Fibroblast of skin of left quadriceps (primary cell): ENCODE measurements at places on chromosomes 12 and 14.

- no peak for DNase-seq
Observed at GRCh38 chr12:109685574-109686447, 27.8 kb upstream of the FAM222A start.

DNA sequence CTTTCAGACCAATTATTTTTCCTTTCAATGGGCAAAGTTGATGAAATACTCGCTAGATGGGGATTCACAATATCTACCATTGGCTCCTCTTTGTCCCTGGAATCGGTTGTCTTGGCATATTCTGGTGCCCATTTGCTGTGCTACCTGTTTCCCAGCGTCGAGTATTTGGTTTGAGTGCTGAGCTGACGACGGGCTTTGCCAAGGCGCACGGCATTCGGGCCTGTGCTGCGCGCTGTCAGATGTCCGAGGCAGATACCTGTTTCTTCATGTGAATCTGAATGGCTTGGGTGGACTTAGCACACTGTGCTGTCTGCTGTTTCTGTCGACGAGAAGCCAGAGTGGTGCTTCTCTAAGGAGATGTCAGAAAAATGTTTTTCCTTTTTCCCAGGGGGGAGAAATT lies 80.9 kb downstream of the TESC start:
- DNase-seq = no peak

DNA sequence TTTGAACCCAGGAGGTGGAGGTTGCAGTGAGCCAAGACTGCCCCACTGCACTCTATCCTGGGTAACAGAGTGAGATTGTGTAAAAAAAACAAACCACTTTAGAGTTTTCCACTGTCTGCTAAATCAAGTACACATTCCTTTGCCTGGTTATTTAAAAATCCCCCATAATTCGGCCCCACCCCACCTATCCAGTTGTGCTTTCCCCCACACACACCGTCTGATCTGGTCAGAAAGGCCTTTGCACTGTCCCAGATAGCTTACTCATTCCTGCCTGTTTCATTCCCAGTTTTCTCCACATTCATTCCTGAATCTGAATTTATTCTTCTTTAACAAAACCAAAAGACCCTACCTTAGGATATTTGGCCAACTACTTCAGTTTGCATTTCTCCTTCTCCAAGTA lies 29.5 kb downstream of the NINJ2 start:
- no peak for DNase-seq

GRCh38 chr14:60274448-60274847 lies 25.4 kb downstream of the PPM1A start:
- DNase-seq = no peak

GRCh38 chr14:58054100-58054499 lies 97.9 kb downstream of the ARMH4 start:
- no peak for DNase-seq

DNA sequence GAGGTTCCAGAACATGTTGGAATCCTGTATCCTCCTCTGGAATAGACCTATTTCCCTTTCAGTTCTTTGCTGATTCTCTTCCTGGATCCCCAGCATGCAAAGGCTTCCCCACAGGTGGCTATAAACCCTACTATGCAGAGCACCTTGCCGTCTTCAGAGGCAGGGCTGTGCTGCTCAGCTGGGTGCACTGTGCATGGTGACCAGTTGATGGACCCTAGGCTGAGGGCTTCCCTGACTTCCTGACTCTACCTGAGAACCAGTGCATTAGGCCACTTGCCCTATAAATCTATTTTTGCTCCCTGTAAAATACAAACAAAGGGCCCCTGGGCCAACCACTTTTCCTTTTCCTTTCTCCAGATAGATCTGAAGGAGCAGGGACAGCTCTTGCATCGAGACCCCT lies 14.1 kb downstream of the ZNF219 start:
- no peak for DNase-seq

GRCh38 chr14:52402812-52403526 lies 88.9 kb downstream of the PTGER2 start:
- peak; percentile 37 for DNase-seq

DNA sequence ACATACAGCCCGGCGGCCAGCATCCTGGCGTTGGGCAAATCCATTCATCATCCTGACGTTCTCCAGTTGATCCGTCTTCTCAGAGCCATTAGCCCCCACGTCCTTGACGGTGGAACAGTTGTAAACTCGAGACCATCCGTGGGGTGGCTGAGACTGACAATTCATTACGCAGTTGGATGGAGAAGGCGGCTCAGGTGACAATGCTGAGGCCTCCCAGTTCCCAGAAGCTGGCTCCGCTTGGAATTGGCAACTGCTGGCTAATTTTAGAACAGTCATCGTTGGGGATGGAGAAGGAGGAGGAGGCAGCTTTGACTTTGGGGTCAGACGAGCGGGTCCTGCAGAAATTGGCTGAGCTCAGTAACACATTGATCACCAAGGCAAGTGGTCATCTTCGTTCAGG lies 186.5 kb downstream of the PHETA1 start:
- no peak for DNase-seq

DNA sequence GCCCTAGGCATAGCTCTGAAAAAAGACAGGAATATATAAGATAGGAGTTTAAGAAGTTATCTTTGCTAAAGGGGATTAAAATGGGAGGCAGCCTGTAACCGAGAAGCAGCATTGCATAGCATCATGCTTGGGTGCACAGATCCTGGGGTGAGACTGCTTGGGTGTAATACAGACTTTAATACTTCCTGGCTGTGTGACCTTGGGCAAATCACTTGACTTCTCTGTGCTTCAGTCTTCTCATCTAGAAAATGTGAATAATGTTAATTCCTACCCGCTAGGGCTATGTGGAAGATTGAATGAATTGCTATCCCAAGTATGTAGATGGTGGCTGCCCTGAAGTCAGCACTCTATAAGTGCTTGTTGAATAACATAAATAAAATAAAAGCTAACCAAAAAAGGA lies 204.5 kb downstream of the TMEM132C start:
- no peak for DNase-seq

DNA sequence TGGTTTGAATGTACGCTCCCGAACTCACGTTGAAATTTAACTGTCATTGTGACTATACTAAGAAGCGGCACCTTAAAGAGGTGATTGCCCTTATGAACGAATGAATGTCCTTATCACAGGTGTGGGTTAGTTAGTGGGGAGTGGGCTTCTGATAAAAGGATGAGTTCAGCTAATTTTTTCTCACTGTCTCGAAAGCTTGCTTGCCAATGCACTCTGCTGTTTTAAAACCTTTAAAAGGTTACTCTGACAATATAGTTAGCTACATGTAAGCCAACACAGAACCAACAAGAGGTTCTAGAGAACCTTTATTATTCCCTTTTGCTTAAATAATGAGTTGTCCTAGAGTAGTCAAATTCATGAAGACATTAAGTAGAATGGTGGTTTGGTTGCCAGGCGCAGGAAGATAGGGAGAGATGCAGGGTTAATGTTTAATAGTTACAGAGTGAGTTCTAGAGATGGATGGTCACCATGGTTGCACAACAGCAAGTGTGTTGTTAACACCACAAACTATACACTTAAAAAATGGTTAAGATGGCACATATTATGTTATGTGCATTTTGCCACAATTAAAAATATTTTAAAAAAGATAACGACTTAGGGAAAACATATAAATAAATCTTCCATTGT lies 26.3 kb downstream of the RTN1 start:
- DNase-seq = no peak

DNA sequence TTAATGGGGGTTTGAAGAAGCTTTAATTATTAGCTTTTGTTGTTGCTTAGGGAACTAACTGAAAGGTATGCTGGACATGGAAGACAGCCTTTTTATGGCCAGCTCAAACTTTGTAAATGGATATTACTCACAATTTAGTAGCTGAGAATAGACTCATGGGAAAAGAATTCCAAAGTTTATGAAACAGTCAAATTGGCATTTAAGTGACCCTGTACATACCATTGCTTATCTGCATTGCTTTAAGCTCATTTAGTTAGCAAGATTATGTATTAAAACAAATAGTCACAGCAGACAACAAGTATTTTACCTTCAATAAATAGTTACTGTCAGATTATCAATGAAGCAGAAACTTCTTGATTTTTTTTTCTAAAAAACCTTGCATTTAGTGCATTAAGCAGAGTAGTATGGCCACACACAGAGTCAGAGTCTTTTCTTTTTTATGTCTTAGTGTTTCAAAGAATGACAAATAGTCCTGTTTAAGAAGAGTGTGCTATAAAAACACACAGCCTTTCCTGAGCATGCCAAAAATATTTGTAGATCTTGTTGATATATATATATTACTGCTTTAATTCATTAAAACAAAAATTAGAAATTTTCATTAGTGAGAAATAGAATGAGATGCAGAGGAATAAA lies 102.2 kb downstream of the TTC6 start:
- DNase-seq = peak; percentile 53

DNA sequence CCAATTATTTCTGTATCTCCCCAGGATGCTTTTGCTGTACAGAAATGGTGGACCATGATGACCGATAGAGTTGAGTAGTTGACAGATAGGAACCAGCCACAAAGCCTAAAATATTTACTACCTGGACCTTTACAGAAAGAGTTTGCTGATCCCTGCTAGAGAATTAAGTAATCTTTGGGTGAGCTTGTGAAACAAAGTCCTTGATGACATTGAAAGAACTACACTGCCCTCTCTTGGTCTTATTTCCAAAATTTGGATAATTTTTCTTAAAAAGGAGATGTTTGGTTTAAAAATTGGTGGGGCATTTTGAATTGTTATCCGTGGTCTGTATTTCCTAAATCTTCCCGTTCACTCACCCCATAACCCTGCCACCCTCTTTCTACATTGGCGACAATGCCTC lies 13.7 kb upstream of the TCTN1 start:
- peak; percentile 45 for DNase-seq

DNA sequence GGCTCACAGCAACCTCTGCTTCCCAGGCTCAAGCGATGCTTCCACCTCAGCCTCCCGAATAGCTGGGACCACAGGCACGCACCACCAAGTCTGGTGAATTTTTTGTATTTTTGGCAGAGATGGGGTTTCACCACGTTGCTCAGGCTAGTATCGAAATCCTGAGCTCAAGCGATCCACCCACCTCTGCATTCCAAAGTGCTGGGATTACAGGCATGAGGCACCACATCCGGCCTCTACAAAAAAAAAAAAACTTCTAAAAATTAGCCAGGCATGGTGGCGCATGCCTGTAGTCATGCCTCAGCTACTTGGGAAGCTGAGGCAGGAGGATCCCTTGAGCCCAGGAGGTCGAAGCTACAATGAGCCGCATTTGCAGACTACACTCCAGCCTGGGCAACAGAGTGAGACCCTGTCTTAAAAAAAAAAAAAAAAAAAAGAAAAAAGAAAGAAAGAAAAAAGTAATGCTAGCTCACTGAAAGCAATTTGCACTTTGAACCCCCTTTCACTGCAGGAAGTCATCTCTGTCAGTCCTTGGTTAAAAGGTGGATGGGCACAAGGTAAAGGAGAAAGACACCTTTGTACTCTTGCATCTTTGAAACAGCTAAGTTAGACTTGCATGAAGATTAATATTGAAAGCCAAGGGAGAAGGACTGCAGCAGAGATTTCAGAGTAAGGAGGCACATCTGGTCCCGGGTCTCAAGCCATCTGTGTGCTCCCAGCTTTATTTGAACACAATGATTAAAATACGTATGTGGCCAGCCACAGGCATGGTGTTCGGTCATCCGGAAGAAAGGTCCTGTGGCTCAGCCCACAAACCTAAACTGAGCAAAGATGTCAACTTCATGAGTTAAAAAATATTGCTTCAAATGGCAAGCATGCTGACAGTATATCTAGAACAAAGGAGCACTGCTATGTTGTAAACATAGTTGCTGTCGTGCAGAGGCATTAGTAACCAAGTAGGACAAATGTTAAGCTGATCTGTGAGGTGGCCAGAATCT lies 103.8 kb upstream of the HMGA2 start:
- peak; percentile 62 for DNase-seq

GRCh38 chr12:120102189-120103043 lies 14.1 kb downstream of the RAB35 start:
- no peak for DNase-seq

DNA sequence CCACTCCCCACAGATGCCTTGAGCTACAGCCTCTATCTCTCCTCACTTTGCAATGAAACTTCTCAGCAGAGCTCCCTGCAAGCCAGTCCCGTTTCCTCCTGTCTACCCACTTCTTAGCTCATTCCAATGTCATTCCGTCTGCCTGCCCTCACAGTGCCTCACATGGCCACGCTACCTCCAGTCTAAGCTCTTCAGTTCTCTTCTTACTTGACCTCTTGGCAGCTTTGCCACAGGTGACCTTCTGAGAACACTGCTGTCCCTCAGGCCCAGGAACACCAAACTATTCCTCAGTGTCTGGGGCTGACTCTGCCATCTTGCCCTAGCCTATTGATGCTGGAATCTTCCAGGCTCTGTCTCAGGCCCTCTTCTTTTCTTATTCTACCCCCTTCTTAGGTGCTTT lies 110.1 kb downstream of the EGLN3 start:
- no peak for DNase-seq

- DNase-seq = no peak
Observed at GRCh38 chr12:34334538-34334937, 312.2 kb downstream of the ALG10 start.

- DNase-seq = no peak
Observed at GRCh38 chr12:132049876-132050275, 94.2 kb downstream of the DDX51 start.

DNA sequence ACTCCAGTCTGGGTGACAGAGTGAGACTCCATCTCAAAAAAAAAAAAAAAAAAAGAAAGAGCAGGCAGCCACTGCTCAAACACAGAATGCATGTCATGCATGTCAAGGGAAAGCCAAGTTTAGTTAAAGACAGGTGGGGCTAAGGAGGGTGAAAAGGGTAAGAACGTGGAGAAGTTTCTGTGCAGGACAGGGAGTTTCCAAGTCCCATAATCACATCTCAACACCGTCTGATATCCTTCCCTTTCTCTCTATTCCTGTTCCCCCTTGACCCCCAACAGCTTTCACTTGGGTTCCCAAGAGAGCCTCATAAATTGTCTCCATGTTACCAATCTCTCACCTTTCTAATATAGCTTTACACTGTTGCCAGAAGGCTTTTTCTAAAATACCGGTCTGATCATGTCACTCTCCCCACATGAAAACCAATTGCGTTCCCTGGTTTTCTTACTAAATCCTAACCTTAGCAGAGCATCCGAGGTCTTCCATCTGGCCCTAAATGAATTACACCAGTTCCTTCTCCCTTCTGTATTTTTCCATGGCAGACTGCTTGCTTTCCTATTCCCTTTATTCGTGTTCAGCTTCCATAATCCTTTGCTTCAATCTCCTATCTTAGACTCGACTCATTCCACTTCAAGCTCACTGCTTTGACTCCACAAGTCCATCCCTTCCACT lies 37.0 kb downstream of the LIMA1 start:
- DNase-seq = no peak

DNA sequence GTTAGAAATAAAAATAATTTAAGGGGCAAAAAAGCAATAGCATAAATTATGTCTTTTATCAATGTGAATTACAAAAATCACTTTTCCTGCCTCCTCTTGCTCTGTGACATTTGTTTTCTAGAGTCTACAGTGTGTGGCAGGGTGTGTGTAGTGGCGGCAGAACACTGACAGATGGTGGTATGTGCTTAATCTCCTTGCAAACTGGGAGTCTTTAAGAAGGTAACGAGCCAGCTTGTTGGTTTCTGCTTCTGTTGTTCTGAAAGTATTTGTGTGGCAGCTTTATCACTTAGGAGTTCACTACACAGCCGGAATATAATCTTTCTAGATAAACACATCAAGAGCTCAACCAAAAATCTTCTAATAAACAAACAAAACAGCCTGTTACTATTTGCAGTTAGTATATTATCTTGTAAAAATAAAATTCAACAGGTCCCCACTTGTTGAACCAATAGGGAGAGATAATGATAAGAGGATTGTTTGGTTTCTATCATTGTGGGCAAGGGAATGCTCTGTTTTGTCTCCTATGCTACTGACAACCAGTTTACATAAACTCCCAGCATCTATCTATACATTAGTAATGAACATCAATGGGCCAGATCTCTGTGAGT lies 13.0 kb downstream of the CDKL1 start:
- no peak for DNase-seq

- DNase-seq = no peak
Observed at GRCh38 chr12:116977465-116978380, 67.0 kb downstream of the FBXW8 start.
